ENCODE measurements at places on chromosomes 11 and 22.

- DNase-seq, result no peak
Observed at GRCh38 chr11:93849201-93849600, 1.2 kb downstream of the VSTM5 start.

DNA sequence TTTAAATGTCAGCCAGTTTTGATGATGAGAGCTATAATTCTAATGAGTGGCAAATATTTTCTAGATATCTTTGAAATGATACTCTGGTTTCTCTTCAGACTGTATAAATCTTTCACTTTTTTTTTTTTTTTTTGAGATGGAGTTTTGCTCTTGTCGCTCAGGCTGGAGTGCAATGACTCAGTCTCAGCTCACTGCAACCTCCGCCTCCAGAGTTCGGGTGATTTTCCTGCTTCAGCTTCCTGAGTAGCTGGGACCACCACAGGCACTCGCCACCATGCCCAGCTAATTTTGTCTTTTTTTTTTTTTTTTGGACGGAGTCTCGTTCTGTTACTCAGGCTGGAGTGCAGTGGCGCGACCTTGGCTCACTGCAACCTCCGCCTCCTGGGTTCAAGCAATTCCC, 113.6 kb downstream of the TEAD1 start:
- peak; percentile 83 for DNase-seq

DNA sequence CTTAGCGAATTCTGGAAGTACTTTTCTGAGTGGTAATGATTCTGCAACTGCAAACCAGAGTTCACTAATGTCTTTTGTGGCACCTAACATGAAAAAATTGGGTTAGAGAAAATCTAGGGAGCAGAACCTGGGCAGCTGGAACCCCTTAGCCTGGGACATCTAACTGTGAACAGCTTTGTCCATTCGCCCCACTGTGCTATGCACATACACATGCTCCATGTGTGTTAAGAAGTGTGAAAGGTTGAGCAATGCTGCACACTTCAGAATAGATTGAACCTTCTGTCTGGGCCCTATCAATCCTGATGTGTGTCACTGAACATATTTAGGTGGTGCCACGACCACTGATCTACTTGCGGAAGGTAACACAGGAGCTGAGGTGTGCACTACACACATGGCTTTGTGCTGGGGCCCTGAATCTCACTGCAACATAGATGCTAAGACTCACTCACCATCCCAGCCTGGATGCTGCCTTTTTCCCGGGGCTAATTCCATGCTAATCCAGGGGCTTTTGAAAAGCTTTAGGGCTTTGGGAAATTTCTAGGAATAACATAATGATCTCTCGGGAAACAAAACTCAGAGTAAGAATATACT, 976.2 kb downstream of the NTM start:
- DNase-seq, result no peak

DNA sequence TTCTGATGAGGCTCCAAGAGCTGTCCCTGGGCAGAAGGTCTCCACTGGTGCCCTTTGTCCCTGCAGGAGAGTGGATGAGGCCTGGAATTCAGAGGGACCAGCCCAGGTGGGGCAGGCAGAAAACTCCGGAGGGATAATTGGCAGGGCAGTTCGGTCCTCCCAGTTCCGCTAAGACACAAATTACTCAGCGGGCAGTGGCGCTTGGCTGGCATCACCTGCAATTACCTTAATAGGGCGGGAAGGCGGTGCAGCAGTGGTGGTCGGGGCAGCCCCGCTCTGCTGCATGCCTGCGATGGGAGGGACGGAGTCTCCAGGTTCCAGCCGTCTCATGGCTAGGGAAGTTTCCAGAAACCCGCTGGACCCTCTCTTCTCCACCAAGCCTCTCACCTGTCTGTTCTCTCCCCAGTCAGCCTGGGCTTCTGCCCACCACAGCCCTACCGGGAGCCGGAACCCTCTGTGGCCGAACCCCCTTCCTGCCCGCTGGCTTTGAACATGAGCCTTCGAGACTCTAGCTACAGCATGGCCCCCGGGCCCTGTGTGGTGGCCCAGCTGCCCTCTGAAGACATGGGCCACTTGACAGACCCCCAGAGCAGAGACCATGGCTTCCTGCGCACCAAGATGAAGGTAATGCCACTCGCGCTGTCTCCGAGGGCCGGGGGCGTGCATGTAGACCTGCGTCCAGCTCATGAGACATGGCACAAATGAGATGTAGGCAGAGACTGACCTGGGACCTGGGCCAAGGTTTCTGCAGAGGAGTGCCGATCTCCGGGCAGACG, 7.0 kb downstream of the OVOL1 start:
- no peak for DNase-seq

- peak; percentile 29 for DNase-seq
Observed at GRCh38 chr22:48488611-48489511, 1338.8 kb downstream of the BRD1 start.

DNA sequence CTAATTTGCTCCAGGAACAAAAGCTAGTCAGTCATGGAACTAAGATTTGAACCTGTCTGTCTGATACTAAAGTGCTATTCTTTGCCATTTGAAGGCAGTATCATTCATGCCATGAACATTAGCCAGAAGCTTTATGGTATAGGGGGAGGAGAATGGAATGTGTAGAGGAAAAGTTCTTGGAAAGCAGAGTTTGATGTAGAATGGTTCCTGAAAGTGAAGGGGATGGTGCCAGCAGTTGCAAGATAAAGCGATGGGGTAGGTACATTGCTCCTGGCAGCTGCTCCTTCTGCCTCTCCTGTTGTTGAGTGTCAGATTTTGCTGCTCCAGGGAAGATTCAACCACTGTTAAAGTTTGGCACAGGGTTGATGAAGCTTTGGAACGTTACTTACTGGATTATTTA, 53.4 kb downstream of the ARHGAP42 start:
- peak; percentile 67 for DNase-seq

GRCh38 chr22:39155421-39155820, 2.9 kb upstream of the CBX7 start:
- DNase-seq, result no peak

DNA sequence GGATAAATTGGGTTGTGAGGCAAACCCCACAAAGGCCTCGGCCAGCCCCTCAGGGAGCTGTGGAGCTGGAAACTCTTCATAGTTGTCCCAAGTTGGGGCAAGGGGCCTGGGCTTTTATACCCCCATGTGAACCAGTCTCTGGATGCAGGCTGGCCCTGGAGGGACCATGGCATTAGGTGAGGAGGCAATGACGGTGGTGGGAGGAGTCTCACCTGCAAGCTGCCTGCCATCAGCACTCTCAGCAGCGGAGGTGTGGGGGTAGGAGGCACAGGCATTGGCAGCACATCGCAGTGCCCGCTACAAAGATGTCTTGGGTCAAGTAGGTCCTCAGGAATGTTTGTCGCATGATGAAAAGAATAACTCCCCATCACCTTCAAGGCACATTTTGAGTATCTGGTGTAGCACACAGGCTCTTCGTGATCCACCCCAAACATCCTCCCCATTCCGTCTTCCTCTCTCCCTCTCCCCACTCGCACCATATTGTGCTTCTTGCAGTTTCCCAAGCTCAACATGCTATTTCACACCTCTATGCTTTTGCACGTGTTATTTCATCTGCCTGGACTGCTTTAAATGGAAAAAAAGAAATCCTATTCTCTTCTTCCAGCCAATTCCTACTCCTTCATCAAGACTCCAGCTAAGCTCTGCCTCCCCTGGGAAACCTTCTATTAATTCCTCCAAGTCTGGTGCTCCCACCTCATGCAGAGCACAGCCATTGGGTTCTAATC, 18.1 kb upstream of the TSKU start:
- no peak for DNase-seq

DNA sequence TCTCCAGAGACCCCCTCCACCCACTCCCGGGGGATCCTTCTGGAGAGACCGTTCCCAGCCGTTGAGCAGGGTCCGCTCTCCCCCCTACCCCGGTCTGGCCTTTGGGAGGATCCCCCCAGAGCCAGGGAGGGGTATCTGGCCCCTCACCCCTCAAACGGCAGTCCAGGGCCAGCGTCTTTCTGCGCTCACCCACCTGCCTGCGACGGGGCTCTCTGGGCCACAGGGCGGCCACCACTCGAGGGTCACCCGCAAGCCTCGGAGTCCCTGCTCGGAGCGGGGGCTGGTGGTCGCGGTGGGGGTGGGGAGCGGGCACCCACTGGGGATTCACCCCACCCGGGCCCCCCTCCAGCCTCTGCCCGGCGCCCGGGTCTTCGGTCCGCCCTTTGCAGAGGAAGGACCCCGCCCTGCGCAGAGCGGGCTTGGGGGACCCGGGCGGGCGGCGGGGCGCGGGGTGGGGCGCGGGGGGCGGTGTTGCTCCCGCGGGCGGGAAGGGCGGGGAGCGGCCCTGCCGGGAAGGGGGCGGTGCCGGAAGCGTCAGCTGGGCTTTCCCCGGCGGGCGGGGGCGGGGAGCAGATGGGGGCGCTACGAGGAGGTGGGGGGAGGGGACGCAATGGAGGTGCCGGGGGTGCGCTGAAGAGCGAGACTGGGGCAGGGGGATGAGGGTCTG, 16.6 kb downstream of the CRELD2 start:
- peak; percentile 69 for DNase-seq

GRCh38 chr11:72937439-72937838, 123.2 kb downstream of the ATG16L2 start:
- no peak for DNase-seq

- no peak for DNase-seq
Observed at GRCh38 chr22:31814942-31815341, 61.1 kb downstream of the DEPDC5 start.

DNA sequence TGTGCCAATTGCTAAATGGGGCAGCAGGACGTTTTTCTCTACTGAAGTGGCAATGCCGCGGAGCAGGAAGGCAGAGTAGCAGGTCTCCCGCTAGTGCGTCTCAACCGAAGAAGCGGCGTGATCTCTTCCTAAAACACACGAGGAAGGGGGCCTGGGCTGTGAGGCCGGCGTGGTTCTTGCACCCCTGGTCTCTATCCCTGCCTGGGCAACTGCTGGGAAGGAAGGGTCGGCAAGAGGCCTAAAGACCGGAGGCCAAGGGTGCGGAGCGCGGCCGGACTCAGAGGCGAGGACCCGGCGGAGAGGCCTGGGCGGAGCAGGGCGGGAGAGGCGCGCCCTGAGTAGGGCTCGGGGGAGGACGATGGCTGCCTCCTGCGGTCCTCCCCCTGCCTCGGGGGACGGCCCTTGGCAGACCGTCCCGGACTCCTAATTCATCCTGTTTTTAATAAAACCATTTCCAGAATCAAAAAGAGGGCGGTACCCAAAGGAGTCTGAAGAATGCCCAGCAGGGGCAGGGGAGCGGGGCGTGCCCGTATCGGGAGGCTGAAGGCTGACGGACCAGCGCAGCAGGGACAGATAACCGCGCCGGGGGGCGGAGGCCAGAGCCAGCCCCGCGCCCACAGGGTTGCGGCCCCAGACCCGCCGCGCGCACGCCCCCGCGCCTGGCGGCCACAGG, 572 bp upstream of the APLP2 start:
- peak; percentile 92 for DNase-seq

DNA sequence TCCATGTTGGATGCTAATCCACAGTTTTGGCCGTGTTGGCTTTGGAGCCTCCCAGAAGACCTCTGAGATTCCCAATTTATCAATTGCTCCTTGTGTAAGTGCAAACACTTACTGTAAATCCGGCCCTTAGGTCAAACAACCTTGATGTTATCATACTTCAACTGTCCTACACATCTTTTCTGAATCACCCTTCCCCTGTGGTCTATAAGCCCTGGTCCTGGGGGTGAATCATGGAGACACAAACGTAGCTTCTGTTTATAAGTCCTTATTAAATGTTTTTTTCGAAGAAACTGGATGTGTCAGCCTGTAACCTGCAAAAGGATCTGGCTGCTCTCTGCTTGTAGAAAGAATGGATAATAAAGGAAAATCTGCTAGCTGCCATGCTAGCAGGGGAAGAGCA, 1.7 kb upstream of the IL10RA start:
- no peak for DNase-seq

DNA sequence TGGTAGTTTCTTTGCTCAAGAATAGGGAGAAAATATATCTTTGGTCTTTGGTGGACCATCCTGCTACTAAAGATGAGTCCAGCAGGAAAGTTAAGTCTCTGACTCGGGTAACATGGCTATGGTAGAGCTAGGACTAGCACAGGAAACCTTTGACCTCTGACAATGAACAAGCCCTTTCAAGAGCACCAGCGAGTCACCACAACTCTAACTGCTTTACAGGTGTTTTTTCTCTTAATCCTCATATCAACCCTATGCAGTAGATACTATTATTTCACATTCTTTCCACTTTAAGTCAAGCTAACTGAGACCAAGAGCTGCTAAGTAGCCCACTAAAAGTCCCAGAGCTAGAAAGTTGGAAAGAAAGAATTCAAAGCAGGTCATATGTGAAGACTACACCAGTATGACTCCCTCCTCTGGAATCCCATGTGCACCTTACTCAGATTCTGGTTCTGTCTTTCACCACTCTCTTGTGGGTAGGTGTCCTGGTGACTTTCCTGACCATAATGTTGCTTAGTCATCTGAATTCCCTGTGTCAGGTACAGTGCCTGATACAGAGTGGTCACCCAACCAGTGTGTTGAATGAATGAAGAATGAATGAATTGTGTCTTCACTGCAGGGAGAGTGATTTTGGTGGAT, 53.8 kb upstream of the ME3 start:
- peak; percentile 61 for DNase-seq

GRCh38 chr11:130775306-130776060, 140.8 kb downstream of the SNX19 start:
- peak; percentile 52 for DNase-seq

DNA sequence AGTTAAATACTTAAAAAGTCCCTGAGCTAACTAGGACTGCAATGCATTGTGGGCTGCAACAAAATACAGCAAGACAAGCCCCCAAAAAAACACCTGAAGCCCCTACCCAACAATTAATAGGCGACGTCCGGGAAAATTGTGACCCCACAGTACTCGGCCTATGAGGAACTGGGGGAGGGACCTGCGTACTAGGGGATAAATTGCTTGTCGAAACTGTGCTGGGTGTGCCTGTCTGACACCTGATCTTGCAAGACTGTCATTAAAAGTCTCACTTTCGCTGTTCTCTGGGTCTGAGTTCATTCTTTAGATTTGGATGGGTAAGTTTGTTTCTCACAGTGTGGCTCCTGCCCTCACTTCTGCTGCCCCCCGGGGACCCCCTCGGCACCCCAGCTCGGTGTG, 15.2 kb downstream of the TANGO2 start:
- DNase-seq, result no peak

Data from fibroblast of skin of abdomen (primary cell).